ENCODE measurements at places on chromosomes 4 and X.

DNA sequence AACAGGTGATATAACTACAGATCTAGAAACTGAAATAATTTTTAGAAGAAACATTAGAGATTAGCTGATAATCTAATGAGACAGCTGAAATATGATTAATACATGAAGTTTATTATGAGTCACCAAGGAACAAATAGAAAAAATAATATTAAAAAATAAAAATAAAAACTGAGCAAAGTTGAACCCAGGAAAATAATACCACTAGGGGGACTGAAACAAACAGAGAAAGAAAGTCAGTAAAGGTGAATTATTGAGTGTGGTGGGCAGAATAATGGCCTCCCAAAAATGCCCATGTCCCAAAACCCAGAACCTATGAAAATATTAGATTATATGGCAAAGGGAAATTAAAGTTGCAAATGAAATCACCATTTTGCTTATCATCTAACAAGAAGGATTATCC is 820.7 kb upstream of the INTU start:
- no peak for DNase-seq

DNA sequence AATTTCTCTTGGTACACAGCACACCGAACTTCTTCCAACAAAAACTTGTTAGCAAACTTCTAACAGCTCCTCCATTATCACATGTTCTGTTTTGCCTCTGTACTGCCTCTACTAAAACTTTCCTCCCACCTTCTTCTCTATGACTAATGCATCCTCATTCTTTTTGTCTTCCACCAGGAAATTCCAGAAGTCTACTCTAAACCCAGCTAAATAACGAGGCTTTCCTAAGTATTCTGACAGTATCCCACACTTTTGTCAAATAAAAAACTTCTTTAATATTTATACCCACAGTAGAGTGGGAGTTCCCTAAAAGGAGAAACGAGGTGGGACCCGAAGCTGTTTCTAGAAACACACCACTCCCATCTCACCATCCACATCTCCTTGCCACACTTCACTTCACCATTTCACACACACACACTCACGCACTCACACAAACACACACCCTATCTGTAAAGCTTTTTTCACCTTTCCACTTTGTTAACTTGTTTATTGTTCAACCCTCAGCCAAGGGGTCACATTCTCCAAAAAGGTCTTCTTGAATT is 280.3 kb downstream of the ARAP2 start:
- no peak for DNase-seq

- DNase-seq = no peak
Observed at GRCh38 chr4:8641256-8641655, 48.7 kb downstream of the CPZ start.

DNA sequence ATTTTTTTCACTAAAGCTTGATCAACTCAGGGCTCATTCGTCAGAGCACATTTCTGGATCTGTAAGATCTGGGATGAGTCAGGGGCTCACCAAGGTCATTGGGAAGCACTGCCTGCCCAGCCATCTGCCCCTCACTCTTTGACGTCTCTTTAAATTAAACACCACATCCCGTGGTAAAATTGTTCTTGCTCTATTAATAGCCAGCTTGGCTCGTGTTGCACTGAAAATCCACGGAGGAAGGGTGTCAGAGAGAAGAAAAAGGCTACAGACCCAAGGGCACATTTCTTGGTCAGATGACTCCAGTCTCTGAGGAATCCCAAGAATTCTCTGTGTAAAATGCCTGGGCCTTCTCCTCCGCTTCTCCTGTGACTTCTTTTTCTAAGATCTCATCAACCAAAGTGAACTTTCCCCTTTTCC is 45.7 kb upstream of the GATB start:
- no peak for DNase-seq

GRCh38 chr4:163404080-163404479 is 60.4 kb downstream of the NPY5R start:
- DNase-seq = no peak

Measured in NCI-H345 (cell line).